ENCODE measurements at places on chromosomes 5 and 9.

GRCh38 chr5:146894753-146895521 is 16.4 kb upstream of the PPP2R2B start:
- no peak for DNase-seq

DNA sequence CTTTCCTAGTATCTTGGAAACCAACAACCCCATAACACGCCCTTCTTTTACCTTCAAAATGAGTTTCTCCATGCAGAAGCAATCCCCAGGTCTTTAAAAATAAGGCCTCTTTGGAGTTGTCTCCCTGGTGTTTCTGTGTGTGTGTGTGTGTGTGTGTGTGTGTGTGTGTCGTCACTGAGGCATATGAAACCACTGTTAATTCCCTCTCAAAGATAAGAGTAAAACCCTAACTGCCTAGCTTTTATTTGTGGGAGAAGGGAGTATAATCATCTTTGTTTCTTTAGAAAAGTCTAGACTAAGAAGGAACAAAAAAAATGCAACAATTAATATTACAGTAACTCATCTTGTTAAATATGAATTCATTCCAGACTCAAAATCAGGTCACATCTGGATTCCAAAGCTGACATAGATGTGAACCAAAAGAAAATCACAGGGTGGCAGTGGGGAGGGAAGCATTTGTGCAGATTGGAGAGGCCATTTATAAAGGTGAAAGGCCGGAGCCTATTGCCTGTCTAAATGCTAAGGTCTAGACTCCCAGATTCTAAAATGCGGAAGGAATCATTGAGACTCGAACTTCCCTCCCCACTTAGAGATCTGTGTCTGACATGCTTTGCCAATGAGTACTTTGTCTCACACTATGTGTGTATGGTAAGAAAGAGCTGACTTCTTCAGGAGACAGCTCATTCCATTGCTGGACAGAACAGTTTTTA is 91.4 kb downstream of the ZNF366 start:
- DNase-seq = no peak

GRCh38 chr9:34652602-34653000 is 616 bp downstream of the IL11RA start:
- no peak for DNase-seq

DNA sequence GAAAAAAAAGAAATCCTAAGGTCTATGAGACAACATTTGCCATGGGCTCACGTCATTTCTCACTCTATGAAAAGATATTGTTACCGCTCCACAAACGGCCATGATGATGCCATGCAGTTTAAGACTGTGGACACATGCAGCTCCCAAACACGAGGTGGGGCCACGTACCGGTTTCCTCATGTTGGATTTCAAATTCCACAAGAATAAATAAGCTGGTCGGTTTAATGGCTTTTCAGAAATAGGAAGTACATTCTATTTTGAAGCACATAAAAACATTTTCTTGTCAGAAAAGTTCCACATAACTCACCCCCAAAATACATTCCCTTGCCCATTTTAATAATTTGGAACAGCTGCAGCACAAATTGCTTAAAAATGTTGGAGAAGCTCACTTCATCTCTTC is 130.6 kb downstream of the MYO10 start:
- no peak for DNase-seq

DNA sequence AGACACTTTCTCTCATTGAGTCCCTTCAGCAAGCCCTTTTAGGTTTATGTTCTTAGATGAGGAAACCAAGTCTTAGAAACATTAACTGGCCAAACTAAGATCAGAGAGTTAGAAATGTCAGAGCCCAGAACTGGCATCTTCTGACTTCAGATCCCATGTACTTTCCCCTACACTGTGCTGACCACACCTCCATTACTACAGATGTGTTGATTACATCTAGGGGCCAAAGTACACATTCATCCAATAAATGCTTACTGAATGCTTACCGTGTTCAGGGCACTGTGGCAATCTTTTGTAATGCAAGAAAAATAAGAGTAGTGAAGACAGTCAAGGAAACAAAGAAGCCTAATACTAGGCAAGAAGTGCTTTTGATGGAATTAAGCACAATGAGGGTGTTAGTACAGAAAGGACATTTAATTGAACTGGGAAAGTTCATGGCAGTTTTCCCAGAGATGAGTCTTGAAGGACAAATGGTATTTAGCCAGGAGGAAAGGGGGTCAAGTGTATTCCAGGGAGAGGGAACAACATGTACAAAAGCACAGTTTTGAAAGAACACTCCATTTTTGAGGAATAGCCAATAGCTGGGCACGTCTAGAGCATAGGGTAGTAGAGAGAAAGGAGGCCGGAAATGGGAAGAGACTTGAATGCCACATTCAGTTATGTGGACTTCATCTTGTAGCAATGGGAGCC is 89.7 kb upstream of the CDKN2B start:
- no peak for DNase-seq

DNA sequence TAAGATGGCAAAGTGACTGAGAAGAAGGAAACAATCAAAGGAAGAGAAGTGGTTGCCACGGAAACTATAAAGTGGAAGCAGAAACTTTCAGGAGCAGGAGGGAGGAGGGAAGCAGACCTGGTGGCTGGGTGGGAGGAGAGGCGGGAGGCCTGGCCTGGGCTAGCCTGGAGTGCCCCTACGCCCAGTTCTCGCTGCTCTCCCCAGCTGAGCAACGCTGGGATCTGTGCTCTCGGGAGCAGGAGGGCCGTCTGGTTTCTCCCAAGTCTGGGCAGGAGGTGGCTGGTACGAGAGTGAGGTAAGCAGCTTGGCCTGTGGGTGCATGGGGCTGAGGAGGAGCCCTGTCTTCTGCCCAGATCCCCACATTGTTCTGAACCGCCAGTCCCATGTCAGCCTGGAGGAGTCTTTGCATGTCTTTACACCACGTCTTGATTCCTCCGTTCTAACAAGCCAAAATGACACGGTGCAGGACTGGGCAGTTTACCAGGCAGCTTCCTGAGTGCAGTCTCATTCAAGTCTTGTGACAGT is 15.0 kb upstream of the DAB2IP start:
- no peak for DNase-seq

- no peak for DNase-seq
Observed at GRCh38 chr5:29995154-29995553, 1198.3 kb upstream of the CDH6 start.

DNA sequence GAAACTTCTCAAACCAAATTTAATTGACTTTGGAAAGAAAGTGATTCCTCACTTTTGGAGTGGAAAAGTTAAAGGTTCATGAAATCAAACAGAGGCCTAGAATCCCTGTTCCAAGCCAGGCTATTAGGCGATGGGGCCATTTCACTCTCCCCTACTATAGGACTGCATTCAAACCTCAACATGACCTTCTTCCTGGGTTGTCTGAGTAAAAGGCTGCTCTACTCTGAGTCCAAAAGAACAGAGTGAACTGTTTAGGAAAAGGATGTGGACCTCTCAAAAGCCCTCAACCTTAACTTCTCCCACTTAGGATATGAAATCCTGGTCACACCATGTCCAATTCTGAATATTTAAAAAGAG is 15.8 kb downstream of the C5orf52 start:
- no peak for DNase-seq

GRCh38 chr5:109946610-109947009 is 256.9 kb downstream of the MAN2A1 start:
- DNase-seq = no peak

DNA sequence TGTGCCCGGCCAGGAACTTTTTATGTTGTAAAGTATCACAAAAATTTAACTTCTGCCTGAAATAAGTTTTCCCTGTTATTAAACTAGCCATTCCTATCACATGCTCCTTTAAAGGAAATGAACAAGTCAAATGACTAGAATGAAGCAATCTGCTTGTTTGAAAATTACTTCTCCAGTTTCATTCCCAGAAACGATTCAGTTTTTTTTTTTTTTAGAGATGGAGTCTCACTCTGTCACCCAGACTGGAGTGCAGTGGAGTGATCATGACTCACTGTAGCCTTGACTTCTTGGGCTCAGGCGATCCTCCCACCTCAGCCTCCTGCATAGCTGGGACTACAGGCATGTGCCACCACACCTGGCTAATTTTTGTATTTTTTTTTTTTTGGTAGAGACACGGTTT is 13.3 kb upstream of the GNG10 start:
- no peak for DNase-seq

GRCh38 chr5:15720515-15720914 is 220.5 kb downstream of the FBXL7 start:
- DNase-seq = no peak

DNA sequence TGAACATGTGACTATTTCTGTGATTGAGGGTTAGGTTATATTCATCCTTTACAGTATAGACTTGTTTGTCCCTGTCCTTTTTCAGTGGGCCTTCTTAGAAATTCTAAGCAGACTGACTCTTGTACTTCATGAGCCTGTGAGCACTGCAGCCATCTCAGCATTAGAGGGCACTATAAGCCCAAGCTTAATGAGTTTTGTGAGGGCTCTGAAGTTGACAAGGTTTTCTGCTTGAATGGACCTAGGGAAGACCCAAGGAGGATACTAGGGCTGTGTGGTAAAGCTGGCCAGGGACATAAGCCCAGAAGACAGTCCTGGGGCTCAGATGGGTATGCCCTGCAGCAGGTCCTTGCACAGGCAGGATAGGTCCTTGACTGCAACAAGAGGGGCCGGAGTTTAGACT is 126.5 kb downstream of the MRPS30 start:
- no peak for DNase-seq

- DNase-seq = peak; percentile 40
Observed at GRCh38 chr5:17381932-17382331, 116.1 kb upstream of the TAF11L2 start.

DNA sequence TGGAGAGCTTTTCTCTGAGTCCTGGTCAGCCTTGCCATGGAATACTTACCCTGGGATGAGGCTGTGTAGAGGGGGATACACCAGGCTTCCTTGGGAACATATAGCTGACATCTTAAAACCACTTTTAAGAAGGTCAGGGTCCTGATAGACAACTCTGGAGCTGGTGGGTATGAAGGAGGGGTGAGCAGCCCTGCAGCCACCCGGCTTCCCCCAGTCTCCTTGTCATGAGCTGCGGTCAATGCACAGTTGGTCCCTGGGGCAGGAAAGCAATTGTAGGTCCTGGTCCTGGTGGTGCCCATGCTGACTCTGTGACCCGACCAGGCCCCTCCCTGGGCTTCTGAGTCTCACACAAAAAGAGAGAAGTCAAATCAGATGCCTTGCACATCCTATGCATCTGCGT is 63.6 kb downstream of the MRPL36 start:
- DNase-seq = no peak

DNA sequence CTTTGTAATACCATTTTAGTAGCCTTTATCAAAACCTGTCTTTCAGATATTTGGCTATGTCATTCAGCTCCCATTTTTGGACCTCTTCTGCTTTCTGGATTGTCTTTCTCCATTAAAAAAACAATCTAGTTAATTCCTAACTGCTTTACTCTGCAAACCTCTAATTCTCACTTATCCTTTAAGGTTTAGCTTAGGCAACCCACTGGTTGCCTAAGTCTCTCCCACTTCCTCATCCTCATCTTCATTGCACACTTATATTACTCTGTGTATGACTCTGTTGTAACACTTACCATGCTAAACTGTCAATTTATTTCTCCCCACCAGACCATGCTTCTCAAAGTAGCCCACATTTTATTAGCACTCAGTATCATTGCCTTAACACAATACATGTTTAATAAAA is 205.0 kb upstream of the DMRTA1 start:
- no peak for DNase-seq

GRCh38 chr9:104860263-104860662 is 67.7 kb downstream of the ABCA1 start:
- DNase-seq = no peak

DNA sequence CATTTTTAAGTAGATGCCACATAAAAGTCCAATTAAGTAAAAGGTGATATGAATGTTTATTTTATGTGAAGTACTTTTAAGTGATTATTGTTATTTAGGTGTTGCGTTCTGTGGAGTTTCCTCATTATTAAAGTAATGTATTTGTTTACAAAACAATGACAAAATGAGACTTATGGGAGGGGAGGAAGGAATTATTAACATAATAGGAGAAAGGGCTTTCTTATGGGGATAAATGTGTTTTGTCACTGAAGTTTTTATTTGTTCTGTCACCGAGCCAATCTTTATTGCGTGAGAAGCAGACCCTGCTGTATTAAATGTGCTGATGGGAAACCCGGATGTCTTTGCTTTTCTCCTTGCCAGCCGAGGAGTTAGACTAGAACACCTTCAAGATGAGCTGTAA is 44.5 kb downstream of the TRIO start:
- no peak for DNase-seq

DNA sequence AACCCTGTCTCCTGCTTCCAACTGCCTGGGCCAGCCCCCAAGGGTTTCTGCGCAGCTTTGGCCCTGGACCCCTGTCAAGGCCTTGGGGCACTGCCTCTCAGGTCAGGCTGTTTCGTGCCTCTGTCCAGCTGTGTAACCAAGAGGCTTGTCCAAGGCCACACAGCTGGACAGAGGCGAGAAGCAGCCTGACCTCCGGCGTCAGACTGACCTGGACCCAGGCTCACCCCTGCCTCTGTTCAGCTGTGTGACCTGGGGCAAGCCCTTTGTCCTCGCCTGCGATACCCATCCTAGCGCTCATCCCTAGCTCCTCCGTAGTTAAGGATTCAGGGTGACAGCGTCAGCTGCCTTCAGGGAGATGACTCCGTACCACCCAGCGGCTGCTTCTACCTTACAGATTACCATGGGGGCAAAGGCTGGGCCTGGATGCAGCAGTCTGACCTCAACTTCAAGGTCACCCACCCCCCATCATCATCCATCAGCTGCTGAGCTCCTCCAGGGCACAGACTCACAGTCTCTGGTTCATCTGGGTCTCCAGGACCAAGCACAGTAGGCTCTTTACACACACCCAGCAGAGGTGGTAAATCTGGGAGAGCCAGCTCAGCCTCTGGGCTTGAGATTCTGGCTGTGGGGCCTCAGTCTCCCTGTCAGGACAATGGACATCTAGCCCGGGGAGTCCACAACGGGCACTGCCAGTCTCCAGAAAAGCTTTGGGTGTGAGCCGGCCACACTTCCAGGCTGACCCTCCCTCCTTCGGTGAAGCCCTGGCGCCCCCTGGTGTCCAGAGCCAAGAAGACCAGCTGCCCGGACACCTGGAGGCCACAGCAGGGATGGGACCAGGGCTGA is 7.9 kb downstream of the AK1 start:
- DNase-seq = peak; percentile 82

Measured in CD4-positive, alpha-beta T cell treated with Interleukin-4 for 1 hour (primary cell).